Activated T-cell treated with anti-CD3 and anti-CD28 coated beads for 4 hours (primary cell): ENCODE measurements at places on chromosomes 6 and 20.

DNA sequence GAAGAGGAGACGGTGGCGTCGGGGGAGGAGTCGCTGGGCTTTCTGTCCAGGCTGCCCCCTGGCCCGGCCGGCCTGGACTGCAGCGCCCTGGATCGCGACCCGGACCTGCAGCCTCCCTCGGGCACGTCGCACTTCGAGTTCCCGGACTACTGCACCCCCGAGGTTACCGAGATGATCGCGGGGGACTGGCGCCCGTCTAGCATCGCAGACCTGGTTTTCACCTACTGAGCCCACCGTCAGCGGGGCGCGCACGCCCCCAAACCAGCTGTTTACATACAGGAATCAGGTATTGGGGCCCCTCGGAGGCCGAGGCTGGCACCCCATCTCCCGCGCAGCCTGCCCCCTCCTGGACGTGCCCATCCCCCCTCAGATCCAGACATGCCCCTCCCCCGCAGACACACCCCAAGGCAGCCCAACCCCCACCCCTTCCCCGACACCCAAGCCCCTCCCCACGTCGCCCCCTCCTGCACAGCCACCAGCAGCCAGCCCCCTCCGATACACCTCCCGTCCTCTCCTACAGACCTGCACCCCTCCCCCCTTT lies 1.4 kb downstream of the SOX12 start:
- no peak for DNase-seq

GRCh38 chr6:90021711-90022110 lies 127.4 kb downstream of the GJA10 start:
- DNase-seq = no peak

- DNase-seq = no peak
Measured at GRCh38 chr20:20148779-20149178, 96.4 kb downstream of the CFAP61 start.

DNA sequence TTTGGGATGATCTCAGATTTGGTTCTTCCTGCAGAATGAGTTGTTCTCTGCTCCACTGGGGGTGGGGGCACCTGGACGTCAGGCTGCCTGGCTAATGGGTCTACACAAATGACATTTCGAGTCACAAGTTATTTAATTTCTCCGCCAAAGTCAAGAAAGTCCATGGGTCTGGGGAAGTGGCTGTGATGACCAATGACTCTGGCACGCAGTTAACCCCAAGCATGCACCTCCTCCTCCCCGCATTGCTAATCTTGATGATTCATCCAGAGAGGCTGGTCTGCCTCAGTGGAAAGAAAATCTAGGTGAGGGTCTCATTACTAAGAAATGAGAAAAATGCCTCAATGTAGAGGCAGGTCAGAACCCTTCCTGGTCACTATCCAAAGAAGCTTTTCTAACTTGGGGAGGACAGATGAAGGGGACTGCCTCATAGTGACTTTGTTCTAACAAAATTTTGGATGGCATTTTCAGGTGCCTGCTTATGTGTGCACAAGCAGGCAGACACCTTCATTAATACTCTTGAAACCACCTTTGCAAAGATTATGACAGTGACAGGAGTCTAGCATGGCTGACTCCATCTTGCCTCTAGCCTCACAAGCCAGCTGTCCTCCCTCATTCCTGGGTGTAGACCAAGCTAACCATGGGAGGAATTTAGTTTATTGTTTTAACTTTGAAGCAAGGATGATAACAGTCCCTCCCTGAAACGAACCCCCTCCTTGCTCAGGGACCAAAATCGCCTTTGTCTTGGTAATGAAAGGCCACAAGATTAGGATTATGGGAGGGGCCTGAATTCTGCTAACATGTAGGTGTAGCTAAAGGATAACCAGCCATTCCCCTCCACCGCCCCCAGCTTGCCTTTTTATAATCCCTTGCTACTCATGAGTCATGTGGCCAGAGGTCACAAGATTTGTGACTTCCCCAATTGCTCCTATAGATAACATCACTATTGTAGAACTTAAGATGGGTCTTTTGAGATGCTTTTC lies 98.6 kb upstream of the MRPS10 start:
- no peak for DNase-seq

DNA sequence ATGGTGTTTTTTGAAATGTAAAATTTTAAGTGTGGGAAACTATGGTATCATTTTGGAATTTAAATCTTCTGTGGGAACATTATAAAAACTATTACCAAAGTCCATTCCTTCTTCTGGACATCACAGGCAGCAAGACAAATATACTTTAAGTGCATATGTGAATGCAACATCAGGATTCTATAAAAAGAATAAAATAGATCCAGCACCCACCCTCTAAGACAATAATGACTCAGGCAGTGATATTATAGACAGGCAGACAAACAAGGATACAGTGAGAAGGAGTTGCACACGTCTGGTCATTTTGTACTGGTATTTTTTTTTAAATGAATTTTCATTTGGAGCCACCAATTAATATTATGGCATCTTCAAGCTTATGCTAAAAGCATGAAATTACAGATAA lies 21.1 kb upstream of the NEDD9 start:
- no peak for DNase-seq

DNA sequence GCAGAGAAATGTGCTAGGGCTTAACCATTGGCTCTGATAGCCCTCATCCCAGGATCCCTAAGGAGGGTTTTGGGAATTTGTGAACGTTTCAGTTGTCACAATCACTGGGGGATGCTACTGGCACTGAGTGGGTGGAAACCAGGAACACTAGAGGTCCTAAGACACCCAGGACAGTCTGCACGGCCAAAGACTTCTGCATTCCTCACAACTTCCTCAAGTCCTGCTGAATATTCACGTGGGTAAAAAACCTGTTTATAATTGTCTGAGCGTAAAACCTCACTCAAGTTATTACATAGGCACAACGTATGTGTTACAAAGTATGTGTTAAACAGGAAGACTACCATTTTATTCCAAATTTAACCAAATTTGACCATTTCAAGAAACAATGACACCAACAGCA lies 52.4 kb downstream of the GMDS start:
- no peak for DNase-seq
